CD14-positive monocyte (primary cell): ENCODE measurements at places on chromosomes 3 and 15.

- no peak for DNase-seq
These were observed 111.2 kb downstream of the LSM3 start for GRCh38 chr3:14289590-14290461.

DNA sequence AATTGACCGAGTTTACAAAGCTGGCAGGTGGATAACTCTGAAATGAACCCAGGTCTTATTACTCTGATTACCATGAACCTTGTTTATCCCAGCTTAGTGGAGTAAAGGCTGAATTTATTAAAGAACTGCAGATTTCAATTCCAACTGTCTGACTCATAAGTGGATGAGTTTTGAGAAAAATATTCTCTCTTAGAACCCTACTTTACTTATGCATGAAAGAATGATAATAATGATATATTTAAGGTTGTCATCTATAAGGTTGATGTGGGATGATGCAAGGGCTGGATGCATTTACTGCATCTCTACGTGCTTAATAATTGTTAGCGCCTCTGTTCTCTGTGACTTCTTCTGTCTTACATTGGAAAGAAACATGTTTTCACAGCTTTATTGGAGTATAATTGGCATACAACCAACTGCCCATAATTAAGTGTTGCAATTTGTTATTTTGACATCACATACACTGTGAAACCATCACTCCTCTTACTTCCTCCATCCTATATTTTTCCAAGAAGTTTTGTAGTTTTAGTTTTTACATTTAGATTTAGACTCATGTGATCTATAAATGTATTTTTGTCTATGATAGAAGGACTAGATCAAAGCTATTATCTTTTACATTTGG lies 771.2 kb upstream of the ARRDC4 start:
- no peak for DNase-seq

- DNase-seq, result no peak
These were observed 19.0 kb upstream of the CCR2 start for GRCh38 chr3:46334741-46335478.

GRCh38 chr3:170007031-170007663 lies 30.6 kb upstream of the GPR160 start:
- peak; percentile 74 for DNase-seq

DNA sequence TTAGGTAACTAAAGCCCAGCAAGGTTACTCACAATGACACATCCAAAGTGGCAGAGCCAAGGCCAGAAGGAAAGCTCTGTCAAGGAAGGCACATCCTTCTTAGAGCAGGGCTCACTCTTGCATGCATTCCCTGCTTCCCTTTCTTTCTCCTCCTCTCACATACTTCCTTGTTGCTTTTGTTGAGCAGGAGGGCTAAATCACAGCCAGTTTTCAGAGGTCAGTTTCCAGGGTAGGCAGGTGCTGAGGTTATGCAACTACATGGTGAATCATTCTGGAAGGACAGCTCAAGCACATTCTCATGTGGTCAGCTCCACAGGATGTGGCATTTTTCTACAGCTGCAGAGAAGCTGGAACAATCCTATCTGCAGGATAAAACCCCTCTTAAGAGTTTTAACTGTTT lies 275.6 kb downstream of the ZNF621 start:
- peak; percentile 83 for DNase-seq
